ENCODE measurements at places on chromosomes 4 and X.

DNA sequence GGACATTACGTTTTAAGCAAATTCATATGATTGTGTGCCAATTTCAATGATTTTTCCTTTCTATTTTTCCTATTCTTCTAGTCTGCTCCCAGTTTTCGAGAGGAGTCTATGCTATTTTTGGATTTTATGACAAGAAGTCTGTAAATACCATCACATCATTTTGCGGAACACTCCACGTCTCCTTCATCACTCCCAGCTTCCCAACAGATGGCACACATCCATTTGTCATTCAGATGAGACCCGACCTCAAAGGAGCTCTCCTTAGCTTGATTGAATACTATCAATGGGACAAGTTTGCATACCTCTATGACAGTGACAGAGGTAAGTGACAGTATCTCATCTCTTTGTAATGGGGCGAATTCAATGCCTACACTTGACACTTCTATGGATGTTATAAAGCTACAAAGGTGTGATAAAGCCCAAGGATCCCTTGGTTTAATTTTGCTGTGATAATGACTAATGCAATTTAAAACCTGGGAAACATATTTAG lies 83.0 kb downstream of the GRIA2 start:
- DNase-seq, result no peak

GRCh38 chrX:10821293-10821692 lies 200.9 kb upstream of the MID1 start:
- no peak for DNase-seq

- no peak for DNase-seq
Observed at GRCh38 chrX:113906168-113906567, 677.7 kb upstream of the HTR2C start.

DNA sequence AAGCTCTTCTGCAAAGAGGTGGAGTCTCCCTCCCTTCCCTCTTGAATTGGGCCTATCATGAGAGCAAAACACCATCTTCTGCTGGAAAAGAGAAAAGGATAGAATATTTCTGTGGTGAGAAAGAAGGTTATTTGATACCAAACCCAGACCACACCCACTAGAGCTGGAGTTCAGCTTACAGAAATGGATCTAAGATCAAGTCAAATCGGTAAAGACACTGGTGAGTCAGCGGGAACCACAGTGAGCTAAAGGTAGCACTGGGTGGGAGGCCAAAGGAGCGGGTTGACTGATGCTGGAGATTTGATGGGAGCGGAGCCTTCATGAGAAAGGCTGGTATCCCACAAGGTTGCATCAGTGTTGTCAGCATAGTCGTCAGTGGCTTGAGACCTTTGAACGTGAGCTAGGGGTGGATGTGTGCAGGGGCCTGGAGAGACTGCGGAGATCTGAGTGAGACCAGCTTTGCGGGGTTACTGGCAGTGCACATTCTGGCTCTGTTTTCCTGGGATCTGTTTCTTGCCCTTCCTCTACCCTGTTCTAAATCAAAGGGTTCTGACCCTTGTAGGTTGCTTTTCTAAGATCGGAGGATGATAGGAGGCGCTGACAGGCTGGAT lies 106.4 kb upstream of the SCOC start:
- DNase-seq, result no peak

DNA sequence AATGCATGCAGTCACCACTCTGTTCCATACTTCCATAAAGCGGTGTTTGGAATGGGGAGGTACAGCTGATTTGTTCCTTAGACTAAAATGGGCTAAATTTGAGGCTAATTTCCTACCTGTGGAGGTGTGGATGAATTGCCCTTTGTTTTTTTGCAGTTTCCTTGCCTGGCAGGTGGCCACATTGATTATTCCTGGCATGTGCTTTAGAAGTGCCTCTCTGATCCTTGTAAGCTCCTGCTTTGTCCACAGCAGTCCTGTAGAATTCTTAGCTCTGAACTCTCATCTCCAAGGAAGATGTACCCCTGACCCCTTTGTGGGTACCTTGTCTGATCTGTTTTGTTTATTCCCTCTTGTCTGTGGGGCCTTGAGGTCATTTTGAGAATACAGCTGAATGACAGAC lies 136.8 kb downstream of the ADGRL3 start:
- no peak for DNase-seq

DNA sequence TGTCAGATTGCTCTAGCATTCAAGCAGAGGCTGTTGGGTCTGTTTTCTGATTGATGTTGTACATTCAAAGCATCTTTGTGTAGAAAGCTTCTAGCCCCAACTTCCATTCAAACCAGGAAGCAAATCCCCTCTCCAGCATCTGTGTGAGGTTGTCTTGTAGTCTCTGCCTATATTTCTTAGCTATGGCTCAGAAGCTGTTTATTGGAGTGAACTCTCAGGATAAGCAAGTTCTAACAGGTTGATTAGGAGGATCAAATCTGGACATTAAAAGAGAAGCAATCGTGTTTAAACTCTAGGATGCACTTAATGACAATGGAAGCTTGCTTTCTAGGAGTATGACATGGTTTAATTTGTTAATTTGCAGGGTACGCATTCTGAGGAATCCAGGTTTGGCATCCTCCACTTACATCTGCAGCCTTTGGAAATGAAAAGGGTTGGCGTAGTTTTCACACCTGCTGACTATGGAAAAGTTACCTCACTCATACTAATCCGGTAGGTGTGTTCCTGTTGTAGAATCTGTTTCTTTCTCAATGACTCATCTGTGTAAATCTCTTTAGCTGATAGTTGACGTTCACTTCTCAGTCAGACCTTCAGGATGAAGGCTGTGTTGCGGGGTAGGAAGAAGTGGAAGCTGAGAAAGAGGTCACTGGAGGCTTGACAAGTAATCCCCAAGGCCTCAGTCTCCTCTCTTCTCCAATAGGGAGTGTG lies 88.0 kb upstream of the TLR2 start:
- DNase-seq, result peak; percentile 27

DNA sequence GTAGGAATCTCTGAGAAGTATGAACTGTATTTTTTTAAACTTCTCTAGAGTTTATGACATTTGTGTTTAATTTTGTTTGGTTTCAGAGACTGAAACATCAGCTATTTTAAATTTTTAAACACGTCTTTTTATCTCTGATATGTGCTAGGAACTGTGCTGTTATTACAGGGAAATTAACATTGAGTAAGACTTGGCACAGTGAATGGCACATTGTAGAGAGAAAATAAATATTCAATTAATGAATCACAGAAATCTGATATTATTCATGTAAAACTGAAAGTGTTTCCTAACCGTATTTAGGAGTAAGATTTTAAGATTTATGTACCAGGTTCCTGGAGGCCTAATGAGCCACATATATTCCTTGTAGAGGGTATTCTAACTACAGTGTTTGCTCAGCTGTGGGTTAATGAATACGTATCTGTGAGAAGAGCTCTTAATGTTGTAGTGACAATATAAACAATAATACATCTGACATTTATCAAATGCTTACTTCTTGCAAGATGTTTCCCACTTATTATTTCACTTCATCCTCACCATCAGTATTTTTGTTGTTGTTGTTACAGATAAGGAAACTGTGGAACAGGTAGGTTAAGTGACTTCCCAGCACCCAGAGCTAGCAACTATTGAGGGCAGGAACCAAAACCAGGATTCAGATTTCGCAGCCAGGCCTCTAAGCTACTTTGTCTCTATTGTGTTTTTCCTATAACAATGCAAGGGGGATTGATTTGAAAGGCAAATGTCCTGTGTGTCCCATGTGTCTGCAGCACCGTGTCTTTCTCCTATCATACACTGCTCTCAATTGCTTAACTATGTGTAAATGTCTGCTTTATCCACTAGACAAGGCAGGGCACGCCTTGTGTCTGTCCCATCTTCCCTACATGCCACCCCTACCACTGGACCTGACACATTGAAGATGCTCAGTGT lies 121.1 kb upstream of the FAM9C start:
- DNase-seq, result no peak

DNA sequence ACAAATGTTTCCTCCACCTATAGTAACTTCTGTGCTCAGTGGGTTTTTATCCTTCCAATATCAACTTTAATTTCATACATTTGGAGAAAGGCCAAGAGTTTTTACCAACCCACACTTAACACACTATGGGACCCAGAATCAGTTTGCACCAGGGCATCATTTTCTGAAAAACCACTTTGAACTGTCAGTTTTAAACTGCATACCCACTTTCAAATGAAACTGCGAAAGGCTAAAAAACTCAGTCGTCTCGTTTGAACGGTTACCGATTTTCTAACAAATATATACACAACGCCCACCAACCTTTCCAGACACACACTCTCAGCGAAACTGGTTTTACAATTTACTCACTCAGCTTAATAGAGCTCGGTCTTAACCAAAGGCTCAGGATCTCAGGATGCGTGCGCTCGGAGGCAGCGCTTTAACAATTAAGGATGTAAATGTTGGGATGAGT lies 376 bp downstream of the ABCG2 start:
- no peak for DNase-seq

DNA sequence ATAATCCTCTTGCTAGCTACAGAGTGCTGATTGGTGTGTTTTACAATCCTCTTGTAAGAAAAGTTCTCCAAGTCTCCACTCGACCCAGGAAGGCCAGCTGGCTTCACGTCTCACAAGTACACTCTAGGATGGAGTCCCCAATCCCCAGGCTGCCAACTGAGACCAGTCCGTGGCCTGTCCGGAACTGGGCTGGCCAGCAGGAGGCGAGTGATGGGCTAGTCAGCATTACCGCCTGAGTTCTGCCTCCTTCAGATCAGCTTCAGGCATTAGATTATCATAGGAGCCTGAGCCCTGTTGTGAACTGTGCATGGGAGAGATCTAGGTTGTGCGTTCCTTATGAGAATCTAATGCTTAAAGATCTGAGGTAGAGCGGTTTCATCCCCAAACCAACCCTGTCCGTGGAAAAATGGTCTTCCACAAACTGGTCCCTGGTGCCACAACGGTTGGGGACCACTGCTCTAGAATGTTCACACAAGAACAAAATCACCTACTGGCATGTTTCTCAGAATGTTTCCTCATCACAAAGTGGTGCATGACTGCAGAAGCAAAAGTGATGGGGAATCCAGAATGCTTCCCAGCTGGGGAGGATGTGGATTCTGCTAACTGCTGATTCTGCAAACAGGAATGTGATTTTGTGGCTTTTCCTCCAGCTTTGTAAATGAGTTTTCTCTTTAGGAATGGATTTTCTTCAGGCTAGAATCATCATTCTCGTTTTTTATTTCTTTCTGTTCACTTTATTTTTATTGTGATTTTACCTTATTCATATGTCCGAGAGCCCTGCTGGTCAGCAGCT lies 40.9 kb downstream of the SEPTIN11 start:
- DNase-seq, result no peak

DNA sequence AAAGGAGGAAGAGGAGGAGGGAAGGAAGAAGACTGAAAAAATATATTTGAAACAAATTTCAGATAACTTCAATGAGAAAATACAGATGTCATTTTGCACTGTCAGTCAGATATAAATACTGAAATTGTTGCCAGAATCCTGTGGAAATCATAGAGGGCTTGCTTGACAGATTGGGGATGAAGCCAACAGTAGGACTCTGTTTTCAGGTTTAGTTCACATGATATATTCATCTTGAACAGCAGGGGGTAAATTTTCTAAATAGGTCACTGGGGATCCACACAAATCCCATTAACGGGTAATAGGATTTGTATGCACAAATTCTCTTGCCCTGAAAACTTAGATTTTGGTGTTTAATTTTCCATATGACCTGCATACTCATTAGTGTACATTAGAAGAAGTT lies 103.3 kb upstream of the PCDH18 start:
- no peak for DNase-seq

GRCh38 chrX:109389917-109390316 lies 92.0 kb downstream of the GUCY2F start:
- no peak for DNase-seq

- no peak for DNase-seq
Observed at GRCh38 chr4:154911097-154911496, 130.0 kb downstream of the RBM46 start.

DNA sequence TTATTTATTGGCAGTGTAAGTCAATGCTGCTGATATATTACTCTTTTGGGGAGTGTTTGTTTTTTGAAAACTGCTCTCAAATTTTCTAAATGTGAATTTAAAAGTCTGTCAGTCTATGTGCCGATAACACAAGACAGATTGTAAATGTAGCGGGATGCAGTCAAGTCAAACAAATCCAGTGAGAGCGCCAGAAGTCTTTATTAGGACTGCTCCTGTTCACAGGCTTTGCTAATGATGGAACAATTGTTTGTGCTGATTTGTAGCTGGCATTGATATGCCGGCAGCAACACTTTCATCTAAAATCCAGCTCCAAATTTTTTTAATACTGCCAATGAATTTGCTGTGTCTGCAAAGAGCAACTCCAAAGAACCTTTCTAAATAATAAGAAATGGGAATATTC lies 78.7 kb upstream of the TET2 start:
- no peak for DNase-seq

DNA sequence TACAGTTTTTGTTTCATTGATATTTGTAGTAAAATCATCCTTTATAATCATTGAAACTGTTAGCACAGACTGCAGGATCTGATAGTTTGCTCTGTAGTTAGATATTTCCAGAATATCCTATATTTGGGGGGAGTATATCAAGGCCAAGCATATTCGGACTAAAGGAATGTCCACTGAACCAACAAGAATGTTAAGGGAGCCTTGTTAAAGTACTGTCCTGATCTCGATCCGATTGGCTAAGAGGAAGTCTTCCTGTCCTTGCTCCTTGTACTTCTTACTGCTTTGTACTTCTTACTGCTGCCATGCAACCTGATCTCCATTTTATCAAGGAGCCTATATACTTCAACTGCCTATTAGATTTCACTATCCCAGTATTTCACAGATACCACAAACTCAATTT lies 449.3 kb downstream of the RPA4 start:
- DNase-seq, result no peak

All from CD4-positive, CD25-positive, alpha-beta regulatory T cell (primary cell).